ENCODE measurements at places on chromosomes 3 and 15. TPM values are rescaled to one million over a fixed set of nuclear protein-coding genes. Genes with fewer than 3 reads are reported as not detected.

DNA sequence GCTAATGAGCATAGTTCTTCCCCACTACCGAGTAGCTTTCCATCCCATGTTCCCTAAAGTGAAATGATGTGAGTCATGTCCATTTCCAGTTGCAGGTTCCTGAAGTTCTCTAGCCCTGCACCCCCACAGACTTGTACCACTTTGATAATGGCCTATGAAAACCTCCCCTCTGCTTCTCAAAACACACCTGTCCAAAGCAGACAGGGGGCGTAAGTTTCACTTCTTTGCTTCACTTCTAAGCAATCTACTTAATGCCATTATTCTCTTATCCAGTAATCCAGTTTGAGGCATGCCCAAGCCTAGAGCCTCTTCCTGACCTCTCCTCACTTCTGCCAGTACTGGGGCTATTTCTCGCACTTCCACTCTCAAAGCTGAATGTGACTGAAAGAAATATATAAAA, 305.1 kb downstream of the IGSF11 start:
- peak; percentile 34 for DNase-seq

DNA sequence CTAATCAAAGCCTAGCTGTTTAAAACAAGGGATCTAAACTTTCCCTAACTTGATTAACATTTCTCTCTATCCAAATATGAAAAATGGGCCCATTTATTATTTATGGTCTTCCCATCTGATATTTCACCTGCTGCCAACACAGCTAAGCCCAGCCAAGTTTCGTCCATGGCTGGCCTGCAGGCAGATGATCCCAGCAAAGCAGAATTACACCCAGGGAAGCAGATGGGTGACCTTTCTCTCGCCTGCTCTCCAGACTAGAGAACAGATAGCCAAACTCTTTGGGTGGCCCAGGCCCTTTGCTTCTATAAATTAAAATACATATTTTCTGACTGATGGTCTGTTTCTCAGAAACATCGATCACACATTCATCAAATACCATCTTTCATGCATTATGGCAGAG, 1038.8 kb downstream of the AGBL1 start:
- no peak for DNase-seq

- no peak for DNase-seq
These were observed 89.9 kb downstream of the IL12A start for GRCh38 chr3:160078533-160078932.

- DNase-seq, result peak; percentile 37
These were observed 140.7 kb downstream of the IMPG2 start for GRCh38 chr3:101179637-101180036.

QTRT2 gene
- total RNA-seq, result 11.5 TPM

GRCh38 chr15:42032376-42033213, 11.8 kb upstream of the PLA2G4E start:
- DNase-seq, result no peak

GP5 gene
- not detected for total RNA-seq

- DNase-seq, result no peak
These were observed 52.4 kb downstream of the TRIM69 start for GRCh38 chr15:44788748-44789147.

DNA sequence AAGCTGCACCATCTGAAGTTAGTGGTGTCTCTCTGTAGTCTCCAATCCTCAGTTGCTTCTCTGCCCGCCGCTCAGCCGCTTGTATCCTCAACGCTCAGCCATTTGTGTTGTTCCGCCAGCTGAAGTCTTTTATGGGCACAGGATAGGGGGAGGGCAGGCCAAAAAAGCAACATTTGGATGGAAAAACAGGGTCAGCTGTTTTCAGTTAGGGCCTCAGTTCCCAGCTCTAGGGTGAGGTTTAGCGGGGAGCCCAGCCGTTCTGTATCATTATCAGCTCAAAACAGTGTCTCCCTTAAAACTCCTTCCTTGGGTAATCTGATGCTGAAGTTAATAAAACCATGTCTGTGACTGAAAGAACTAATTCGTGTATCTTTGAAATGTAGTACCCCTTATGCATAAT, 329.5 kb upstream of the AZI2 start:
- DNase-seq, result no peak

DNA sequence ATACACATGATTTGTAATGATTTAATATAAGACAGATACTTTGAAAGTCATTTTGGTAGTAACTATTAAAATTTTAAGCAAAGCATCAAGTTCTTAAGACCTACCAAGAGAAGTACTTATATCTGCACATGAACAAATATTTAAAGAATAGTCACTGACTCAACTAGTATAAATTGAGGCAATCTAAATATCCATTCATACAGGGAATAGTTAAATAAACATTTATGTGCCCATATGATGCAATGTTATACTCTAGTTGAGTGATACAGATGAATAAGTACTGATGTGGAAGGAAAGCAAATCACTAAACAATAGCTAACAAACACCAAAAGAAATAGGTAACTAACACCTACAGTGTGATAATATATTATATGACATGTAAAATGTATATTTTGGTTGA, 527.7 kb downstream of the EPHA3 start:
- DNase-seq, result no peak

GOLGA6B gene
- not detected for total RNA-seq

AHSG gene
- total RNA-seq, result not detected

GRCh38 chr15:29156521-29156920, 113.1 kb downstream of the NSMCE3 start:
- DNase-seq, result no peak

SNTN gene
- not detected for total RNA-seq

SOX14 gene
- not detected for total RNA-seq

SLC7A14 gene
- 0.57 TPM for total RNA-seq

ARHGEF26 gene
- 158 TPM for total RNA-seq

OXTR gene
- 0.42 TPM for total RNA-seq

ADAMTSL3 gene
- total RNA-seq, result 23.7 TPM

DNA sequence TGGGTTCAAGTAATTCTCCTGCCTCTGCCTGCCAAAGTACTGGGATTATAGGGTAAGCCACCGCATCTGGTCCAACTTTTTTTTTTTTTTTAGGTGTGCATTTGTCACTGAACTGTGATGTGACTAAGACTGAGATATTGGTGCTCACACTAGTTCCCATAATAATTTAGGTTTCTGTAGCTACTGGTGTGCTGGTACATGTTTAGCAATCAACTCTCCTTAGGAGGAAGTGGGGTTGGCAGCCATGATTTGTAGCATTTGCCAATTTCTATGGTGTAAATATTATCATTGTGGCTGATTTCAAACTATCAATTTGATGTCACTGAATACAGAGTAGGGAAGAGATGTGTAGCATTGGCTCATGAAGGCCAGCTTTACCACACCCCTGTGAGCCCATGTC, 372.7 kb downstream of the EDEM1 start:
- no peak for DNase-seq

CCR8 gene
- not detected for total RNA-seq

DZIP1L gene
- 13.1 TPM for total RNA-seq

CCDC39 gene
- total RNA-seq, result not detected

ITGB5 gene
- total RNA-seq, result 146 TPM

- DNase-seq, result no peak
These were observed 698.1 kb downstream of the SI start for GRCh38 chr3:164380156-164380555.

DPH3 gene
- total RNA-seq, result 27.2 TPM

DNA sequence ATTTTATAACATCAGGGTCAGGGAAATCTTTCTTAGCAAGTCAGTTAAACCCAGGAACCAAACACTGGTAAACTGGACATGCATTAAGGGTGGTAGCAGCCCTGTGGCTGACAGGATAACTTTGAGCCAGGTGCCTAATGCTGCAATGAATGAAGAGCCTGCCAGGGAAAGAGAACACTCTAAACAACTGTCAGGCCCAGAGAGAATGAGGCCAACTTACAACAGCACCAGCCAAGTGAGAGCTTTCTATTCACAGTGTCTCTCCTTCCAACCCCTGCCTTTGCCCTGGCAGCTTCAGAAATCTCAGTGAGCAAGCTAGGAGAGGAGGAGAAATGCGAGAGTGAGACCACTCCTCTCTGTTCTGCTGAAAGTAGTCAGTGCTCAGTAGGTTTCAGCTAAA, 50.4 kb upstream of the ATP2C1 start:
- no peak for DNase-seq

Data from esophagus muscularis mucosa (tissue), 4 donors.